ENCODE measurements at places on chromosomes 3 and 15.
A peak's percentile ranks its signal among the peaks of the same experiment; 100 is the strongest.

DNA sequence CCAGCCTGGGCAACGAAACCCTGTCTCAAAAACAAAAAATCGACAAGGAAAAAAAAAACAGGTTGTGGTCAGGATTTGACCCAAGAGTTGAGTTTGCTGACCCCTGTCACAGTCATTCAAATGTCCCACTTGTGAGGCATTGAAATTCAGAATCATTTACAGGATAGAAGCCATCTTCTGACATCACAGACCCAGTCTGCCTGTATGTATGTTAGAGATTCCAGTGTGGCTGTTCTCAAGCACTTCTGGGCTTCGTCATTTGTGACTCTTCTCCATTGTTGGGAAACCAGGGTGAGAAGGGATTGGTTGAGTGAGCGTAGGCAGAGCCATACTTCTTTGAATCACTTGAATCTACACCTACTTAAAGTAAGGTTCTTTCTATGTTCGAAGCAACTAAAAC is 57.1 kb downstream of the LMLN start:
- DNase-seq: no peak

DNA sequence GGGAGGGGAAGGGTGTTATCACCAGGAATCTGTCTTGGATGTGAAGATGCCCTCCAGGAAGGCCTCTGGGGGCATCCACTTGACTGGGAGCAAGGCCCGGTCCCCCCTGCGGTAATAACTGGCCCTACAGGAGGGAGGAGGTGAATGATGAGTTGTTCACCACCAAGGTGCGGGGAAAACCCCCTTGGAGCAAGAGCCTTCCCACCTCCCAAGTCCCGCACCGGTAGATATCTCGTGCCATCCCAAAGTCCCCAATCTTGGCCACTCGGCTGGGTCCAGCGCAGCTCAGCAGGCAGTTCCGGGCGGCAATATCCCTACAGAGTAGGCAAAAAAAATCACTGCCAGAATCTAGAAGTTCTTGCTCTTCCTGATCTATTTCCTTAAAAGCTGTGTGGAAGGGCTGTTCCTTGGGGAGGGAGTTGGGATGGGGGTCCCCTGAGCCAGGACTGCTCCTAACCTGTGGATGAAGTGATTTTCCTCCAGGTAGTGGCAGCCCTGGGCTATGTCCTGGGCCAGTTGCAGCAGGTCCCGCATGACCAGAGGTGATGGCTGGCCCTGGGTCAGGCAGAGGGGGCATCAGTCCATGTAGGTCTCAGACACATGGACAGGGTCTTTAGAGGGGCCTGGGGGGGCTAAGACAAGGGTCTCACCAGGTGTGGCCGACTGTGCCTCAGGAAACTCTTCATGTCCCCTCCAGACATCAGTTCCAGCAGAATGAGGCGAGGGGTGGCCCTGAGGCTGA is 8.7 kb downstream of the LTK start:
- no peak for DNase-seq

DNA sequence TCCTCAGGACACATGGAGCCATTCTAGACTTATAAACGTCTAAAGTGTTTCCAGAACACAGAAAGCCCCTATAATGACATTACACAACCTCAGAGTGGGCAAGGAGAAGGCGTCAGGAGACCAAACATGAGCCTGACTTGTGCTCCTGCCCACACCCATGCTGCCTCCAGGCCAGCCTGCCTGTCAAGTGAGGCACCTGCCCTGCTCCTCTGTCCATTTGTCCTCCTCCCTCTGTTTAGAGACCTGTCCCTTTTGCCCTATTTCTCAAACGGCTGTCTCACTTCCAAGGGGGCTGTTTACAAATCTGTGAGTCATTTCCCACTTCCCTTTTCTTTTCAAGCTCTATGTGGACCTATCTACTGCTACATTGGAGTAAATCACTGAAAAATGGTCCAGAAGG is 21.0 kb downstream of the ZDHHC3 start:
- no peak for DNase-seq

- no peak for DNase-seq
Measured at GRCh38 chr3:51773529-51774056, 5.4 kb downstream of the IQCF6 start.

- DNase-seq: no peak
Measured at GRCh38 chr15:82874961-82875360, 65.5 kb downstream of the WHAMM start.

- DNase-seq: no peak
Measured at GRCh38 chr15:42696626-42697025, 40.3 kb downstream of the CDAN1 start.

DNA sequence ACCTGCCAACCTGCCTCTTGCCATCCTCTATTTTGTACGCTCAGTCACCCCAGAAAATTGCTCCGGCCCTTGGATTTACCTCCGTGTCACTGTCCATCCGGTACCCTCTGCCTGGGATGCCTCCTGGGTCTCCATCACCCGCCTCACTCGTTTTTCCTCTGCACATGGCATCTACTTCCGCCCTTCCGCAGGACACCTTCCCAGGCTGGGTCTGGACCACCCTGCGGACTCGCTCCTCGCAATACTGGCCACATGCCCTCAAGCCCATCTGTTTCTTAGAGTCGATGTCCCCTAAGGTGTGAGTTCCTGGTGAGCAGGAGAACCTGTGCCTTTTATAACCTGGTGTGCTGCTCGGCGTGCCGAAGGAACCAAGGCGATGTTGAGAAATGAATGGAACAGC is 58.5 kb downstream of the APBA2 start:
- no peak for DNase-seq

- no peak for DNase-seq
Measured at GRCh38 chr3:50340147-50340447, 539 bp downstream of the RASSF1 start.

GRCh38 chr15:44716983-44717602 is 5.8 kb downstream of the B2M start:
- no peak for DNase-seq

DNA sequence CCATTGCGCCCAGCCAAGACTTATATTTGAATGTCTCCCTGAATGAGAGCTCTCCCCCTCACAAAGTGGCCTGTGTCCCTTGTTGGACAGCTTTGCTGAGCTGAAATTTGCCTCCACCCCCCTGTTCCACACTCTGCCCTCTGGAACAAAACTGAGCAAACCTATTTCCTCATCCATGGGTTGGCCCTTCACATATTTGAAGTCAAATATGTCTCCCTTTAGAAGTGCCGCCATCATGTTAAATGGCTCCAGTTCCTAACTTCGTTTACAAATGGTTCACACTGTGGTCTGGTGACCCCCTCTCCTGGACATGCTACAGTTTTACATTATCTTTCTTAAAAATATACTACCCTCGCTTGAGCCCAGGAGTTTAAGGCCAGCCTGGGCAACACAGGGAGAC is 4.6 kb downstream of the PLIN1 start:
- DNase-seq: no peak

- no peak for DNase-seq
Measured at GRCh38 chr3:196418601-196419000, 13.6 kb downstream of the UBXN7 start.

- DNase-seq: no peak
Measured at GRCh38 chr3:186067360-186068242, 41.3 kb downstream of the ETV5 start.

- DNase-seq: peak; percentile 93
Measured at GRCh38 chr3:87206070-87206469, 21.0 kb upstream of the CHMP2B start.

DNA sequence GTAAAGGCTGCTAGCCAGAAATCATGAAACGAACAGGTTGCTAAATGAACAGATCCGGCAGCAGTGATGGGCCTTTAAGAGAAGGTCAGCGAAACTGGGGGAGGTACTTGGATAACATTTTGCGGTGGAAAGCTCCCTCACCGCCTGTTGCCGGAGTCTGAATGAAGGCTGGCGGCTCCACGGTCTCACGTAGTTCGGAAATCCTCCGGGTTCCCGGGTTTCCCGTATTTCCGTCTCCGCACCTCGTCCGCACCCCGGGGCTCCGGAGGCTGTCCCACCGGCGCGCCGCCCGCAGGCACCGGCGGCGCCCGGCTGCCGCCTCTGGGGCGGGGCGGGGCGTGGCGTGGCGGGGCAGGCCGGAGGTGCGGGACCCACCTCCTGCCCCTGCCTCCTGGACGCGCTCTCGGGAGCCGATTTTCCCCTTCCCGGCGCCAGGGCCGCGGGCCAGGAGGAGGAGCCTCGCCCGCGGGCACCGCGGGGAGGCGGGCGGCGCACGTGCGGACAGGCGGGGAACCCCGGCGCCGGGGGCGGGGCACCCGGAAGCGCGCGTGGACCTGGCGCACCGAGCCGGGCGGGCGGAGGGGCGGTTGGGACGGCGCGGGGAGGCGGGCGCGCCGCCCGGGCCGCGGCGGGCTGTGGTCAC is at the start of gene ZDHHC23:
Gene ZDHHC23 (plus strand): TSS at position 642 of the 643 bp plus-strand sequence. CDS start 790 bp downstream, outside the sequence.
- peak; percentile 38 for DNase-seq

DNA sequence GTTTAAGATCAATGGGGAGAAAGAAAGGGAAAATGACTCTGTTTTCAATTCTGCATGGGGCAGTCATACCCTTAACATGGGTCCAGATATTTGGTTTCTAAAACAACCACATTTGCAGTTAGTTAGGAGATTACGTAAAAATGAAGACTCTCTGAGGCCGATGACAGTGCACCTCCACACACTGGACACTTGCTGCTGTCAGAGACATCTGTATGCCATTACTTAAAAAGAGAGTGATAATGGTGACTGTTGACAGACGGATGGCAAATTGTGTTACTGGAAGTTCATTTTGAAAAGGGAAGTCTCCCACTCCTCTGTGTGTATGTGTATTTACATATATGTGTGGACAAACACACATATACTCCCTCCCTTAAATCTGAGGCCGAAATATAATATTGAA is 304.5 kb upstream of the SEMA6D start:
- no peak for DNase-seq

- no peak for DNase-seq
Measured at GRCh38 chr3:95029644-95030043, 966.8 kb downstream of the NSUN3 start.

GRCh38 chr3:65728138-65728537 is 310.6 kb downstream of the MAGI1 start:
- no peak for DNase-seq

DNA sequence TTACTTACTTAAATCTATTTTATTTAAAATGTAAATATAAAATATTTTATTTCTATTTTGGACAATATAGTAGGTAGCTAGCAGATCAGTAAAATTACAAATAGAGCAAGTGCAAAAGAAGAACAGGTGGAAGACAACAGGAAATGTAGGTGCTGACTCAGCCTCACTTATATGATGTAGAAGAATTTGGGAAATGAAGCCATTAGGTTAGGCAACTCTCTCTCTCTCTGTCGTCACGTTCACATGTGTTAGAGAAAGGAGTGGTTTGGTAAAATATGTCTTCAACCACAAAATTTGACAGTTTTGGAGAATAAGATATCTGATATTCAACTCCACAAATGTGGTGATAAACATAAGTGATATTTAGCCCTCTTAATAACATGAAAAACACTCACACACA is 532.5 kb upstream of the KCNMB2 start:
- peak; percentile 44 for DNase-seq

DNA sequence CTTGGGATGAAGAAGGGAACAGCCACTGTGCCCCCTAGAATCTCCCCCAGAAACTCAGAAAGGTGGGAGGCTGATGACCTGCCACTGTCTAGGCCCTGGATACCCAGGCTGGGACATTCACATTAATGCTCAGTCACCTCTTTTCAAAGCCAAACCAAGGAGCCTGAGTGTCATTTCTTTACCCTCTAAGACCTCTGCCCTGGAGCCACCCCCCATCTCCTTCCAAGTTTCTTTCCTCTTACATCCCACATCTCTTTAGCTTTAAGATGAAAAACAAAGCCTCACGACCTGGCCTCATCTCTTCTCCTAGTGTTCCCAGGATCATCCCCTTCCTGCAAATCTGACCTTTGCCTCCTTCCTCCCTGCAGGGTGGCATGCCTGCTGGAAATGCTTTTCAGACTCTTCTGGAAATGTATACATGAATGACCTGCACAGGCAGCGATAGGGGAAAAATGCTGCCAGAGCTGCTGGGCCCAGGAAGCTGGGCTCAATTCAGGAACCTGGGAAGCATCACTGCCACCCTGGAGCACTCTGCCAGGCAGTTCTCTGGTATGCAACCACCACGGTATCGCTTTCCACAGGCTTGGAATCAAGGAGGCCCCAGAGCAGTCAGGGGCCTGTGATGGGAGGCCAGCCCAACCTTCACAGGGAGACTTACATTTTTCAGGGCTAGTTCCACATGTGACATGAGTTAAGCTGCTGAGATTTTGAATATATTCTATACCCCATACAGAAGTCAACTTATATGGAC is 67.6 kb downstream of the DAPK2 start:
- no peak for DNase-seq

GRCh38 chr3:116288485-116288884 is 156.8 kb downstream of the LSAMP start:
- peak; percentile 36 for DNase-seq

DNA sequence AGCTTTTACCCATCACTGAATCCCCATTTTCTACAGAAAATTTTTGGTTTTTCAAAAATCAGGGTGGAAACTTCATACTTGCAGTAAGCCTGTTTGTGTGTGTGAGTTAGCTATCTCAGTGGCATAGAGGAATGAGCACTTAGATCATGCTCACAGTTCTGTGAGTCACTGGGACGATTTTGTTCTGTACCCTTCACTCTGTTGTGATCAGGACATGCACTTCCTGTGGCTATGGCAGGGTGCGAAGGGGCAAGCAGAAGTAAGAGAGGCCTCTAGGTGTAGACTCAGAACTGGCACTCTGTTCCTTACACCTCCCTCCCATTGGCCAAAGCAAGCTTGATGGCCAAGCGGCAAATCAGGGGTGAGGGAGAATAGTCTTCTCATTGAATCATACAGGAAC is 11.6 kb downstream of the NIPA2 start:
- DNase-seq: no peak

GRCh38 chr3:163561151-163561550 is 1517.1 kb downstream of the SI start:
- no peak for DNase-seq

DNA sequence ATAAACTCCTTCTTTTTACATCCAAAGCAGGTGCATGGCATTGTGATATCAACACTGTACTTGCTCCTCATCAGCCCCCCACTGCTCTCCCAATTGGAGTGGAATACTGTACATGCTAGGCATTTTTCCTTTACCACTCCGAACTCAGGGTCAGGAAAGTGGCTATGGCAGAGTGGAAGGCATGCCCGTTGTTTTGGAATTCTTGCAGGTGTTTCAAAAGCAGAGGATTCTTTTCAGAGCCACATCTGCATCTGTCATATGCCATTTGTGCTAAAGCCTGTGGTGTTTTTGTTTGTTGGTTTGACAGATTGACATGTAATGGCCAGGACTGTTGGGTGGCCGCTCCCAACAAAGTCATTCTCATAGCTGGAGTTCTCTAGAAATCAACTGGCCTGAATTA is 41.7 kb downstream of the SOX2 start:
- no peak for DNase-seq

DNA sequence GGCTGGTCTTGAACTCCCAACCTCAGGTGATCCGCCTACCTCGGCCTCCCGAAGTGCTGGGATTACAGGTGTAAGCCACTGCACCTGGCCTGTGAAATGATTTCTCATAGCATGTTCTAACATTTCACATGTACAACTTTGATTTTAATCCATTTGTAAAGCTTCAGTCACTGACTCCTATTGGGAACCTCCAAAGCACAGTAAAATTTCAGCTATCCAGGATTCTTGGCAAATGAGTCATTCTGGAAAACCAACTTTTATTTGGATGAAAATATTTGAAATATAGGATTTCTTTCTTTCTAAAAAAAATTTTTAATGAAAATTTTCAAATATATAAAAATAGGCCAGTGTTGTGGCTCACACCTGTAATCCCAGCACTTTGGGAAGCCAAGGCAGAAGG is 2.7 kb upstream of the LMAN1L start:
- peak; percentile 47 for DNase-seq

- DNase-seq: no peak
Measured at GRCh38 chr3:23653647-23654525, 151.9 kb upstream of the UBE2E1 start.

- DNase-seq: no peak
Measured at GRCh38 chr3:70000563-70001081, 1.1 kb downstream of the SAMMSON start.

Measured in fibroblast of skin of right biceps (primary cell).